ENCODE measurements at places on chromosomes 1 and 21.

- DNase-seq, result no peak
Measured at GRCh38 chr1:37620707-37621106, 14.0 kb downstream of the RSPO1 start.

- no peak for DNase-seq
Measured at GRCh38 chr1:235078480-235079381, 49.9 kb downstream of the TOMM20 start.

DNA sequence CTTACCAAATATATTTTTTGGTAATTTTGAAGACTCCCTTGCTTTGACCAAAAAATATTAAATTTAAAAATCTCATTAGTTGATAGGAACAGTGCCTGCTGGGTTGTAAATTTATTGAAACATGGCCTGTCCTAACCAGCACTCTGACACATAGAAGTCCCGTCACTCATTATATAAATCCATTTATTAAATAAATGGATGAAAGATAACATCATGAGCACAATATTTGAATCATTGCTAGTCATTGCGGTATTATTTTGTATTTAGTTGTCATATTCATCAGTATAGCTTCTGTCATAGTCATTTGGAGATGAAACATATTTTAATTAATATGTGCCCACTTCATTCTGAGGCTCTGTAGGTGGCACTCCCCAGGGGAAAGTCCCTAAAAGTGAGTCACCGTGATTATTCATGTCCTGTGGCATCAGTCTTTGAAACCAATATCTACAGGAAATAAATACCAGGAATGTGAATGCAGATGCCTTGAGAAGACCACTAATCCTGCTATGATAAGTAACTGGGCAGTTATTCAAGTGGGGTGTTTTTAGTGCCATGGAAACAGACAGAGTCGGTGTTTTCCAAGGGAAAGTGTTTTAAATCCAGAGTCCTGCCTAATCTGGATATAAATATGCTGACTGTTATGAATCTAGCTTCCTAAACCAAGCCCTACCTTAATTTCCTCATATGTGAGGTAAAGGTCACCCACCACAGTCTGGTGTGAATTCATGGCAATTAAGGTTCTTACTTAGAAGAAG lies 302.0 kb downstream of the DUSP10 start:
- DNase-seq, result no peak

DNA sequence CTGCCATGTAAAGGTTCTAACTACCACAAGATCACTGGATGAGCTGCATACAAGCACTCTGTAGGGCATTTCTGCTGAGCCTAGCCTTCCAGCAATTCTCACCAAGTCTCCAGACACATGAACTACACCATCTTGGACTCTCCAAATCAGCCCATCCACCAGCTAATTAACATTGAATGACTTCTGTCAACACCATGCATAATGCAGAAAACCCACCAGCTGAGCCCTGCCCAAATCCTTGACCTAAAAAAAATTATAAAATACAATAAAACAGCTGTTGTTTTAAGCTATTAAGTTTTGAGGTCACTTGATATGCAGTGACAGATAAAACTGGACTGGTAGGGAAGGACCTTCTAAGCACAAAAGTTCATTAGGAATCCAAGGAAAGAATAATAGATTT lies 44.3 kb upstream of the ATP1B1 start:
- DNase-seq, result no peak

DNA sequence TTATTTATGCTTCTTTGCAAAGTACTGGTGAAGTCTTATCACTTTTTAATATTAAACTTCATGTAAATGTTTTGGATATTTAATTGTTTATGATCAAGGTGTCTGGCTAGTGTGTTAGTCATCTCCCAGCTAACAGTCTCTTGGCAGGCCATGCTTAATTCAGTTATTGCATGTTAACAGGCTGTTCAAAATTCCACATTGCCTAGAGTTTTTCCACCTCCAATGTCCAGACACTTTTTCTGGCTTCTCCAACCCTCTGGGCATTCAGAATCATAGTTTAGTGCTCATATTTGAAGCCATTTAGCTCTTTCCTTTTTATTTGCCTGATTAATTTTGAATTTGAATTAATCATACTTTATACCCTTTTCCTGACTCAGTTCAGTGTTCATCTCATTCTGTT lies 69.2 kb downstream of the OLFML2B start:
- no peak for DNase-seq

- DNase-seq, result no peak
Measured at GRCh38 chr1:232377494-232377770, 252.5 kb downstream of the SIPA1L2 start.

GRCh38 chr1:6982860-6983259 lies 197.6 kb downstream of the CAMTA1 start:
- no peak for DNase-seq

GRCh38 chr1:37042506-37042905 lies 8.2 kb upstream of the GRIK3 start:
- no peak for DNase-seq

DNA sequence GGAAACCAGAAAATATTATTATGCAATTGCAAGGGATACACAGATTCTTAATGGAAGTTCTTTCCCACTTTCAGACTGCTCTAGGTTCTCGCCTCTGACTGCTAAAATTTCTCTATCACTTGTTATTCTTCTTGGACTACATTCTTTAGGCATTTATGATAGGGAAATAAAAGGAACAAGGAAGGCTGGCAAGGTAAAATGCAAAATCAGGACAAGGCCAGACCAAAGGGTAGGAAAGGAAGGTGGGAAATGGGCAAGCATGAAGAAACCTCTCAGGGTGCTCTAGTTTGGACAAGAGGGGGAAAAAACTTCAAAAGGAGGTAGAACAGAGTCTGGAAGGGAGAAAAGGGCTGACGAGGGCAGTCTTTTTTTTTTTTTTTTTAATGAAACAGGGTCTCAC lies 26.2 kb downstream of the UROD start:
- no peak for DNase-seq

DNA sequence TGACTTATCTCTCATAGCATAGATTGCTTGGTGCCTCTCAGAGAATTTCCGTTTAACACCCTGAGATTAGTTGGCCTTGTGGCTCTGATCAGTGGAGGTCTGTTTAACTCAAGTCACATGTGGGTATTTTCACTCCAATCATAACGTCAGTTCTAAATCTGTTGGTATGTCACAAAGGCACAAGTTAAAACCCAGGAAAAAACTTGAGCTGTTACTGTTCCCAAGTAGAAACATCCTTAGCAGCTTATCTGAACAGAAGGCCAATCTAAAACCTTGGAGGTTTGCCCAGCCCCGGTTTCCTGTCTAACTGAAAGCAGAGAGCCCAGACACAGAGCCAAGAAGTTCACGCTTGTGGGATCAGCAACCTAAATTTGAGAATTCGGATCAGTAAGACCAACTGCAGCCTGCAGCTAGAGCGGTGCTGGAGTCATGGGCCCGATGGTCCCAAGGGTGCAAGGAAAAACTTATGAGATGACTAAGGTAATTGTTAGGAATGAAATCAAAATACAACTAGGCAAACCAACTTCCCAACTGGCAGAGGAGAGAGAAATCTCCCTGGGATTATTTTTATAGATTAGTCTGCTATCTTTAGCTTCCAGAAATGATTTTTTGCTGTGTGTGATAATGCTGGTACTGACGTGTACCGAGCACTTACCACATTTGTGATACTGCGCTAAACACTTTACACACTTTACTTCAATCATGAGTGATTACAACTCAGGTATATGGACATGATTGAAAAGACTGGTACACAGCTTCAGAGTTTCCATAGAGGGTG lies 90.2 kb upstream of the C1orf21 start:
- no peak for DNase-seq

- no peak for DNase-seq
Measured at GRCh38 chr1:92786111-92786901, 1.4 kb upstream of the EVI5 start.

DNA sequence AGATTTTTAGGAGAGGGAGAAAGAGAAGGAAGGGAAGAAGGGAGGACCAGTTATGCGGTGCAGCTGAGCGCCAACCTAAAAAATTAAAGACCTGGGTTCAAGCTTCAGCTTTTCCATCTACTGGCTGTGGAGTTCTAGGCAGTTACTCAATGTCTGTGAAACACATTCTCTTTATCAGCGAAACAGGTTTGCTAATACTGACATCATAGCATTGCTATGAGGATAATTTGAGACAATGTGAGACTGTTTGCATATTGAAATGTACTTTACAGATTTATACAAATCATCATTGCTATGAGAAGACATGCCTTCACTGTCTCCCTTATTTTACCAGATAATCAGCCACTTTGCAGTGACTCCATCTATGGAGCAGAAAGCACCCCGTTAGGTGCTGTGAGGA lies 222.9 kb upstream of the SGIP1 start:
- no peak for DNase-seq

DNA sequence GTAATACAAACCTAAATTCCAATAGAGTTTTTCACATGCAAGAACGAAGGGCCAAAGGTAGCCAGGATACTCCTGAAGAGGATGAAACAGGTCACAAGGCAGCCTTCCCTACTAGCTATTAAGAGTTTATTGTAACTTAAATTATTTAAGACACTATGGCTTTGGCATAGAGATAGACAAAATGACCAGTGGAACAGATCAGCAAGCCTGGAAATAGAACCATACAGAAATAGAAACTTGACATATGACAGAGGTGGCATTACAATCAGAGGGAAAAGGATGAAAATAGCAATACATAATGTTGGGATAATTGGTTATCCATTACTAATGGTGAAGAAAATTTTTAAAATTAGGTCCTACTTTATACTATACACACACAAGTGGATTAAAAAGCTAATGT lies 16.5 kb downstream of the GFI1 start:
- DNase-seq, result no peak

DNA sequence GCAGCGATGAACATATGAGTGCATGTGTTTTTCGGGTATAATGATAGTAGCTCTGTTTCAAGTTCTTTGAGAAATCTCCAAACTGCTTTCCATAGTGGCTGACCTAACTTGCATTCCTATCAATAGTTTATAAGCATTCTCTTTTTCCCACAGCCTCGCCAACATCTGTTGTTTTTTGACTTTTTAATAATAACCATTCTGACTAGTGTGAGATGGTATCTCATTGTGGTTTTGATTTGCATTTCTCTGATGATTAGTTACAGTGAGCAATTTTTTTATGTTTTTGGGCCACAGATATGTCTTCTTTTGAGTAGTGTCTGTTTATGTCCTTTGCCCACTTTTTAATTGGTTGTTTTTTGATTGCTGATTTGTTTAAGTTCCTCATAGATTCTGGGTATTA lies 10.6 kb upstream of the RUNX1 start:
- DNase-seq, result no peak

GRCh38 chr21:33774551-33774950 lies 132.2 kb downstream of the ITSN1 start:
- no peak for DNase-seq

GRCh38 chr1:16293538-16293937 lies 56.6 kb upstream of the CPLANE2 start:
- DNase-seq, result no peak

GRCh38 chr1:168585191-168585590 lies 8.8 kb downstream of the XCL1 start:
- no peak for DNase-seq

DNA sequence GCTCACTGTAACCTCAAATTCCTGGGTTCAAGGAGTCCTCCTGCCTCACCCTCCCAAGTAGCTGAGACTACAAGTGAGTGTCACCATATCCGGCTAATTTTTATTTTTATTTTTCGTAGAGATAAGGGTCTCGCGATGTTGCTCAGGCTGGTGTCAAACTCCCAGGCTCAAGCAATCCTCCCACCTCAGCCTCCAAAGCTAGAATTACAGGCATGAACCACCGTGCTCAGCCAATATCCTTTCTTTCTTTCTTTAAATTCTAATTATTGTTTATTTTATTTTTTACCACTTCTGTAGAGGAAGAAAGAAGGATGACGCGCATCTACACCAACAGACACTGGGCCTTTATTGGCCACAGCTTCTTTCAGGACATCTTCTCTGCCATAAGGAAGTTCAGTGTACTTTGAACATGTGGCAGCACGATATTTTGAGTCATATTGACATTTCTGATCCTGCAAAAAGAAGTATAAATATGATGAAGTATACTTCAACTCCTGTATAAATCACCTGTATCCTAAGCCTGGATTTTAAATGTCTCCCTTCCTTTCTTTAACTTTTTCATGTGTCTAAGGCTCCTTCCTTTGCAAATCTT lies 15.8 kb downstream of the CTSS start:
- no peak for DNase-seq

- DNase-seq, result peak; percentile 31
Measured at GRCh38 chr1:39898648-39899603, 2.8 kb downstream of the MYCL start.

DNA sequence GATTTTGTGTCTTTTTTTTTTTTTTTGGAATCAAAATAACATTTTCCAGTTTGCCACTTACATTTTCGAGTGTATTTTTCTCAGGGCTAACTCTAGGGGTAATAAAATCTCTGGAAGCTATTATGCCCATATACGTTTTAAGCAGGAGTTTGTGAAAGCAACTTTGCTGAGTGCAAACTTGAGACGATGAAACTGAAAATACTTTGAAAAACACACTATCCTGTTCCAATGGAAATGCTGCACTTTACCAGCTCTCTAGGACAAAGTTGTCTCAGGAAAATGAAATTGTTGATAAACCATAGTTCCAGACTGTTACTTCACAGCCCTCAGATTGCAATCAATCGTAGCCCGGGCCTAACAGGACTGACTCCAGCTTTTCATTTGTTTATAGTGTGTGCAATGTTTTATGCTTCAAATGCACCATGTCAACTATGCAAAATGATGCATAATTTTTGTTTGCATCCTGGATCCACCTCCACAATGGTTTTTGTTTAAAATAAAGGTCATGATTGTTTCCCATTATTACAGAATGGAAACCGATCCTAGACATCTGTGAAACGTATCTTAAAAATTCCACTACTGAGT lies 220.6 kb upstream of the PKN2 start:
- DNase-seq, result no peak

DNA sequence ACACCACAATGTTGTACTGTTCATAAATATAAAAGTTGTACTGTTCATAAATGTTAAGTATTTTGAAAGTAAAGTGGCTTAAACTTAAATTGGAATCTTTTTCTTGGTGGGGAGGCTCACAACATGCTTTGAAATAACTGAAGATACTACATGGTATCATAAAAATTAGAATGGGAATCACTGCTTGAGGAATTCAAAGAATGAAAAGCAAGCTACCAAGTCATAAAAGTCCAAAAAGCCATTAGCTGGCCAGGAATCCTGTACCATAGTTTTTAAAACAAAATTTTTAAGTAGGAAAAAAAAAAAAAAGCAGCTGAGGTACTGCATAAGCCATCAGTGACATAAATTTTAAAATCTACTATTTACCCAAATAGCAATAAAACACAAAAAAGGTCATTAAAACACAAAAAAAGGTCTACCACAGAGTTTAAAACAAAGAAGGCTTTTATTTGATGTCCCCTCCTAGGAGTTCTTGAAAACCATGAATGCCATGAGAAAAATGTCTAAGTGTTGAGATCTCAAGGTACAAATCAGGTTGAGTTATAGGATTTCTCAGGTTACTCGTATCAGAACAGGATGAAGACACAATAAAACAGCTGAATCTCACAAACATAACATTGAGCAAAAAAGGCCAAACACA lies 8.6 kb downstream of the ZZZ3 start:
- DNase-seq, result no peak

Measured in OCI-LY7 (cell line).